Stimulated activated CD8-positive, alpha-beta memory T cell treated with anti-CD3 and anti-CD28 coated beads, Interleukin-2, amount 100 ng/mL, for 48 hours (primary cell): ENCODE measurements at places on chromosomes 7 and 10.

- no peak for DNase-seq
Measured at GRCh38 chr7:152660021-152660420, 15.9 kb downstream of the XRCC2 start.

- DNase-seq: no peak
Measured at GRCh38 chr10:50511492-50512213, 112.1 kb downstream of the SGMS1 start.

DNA sequence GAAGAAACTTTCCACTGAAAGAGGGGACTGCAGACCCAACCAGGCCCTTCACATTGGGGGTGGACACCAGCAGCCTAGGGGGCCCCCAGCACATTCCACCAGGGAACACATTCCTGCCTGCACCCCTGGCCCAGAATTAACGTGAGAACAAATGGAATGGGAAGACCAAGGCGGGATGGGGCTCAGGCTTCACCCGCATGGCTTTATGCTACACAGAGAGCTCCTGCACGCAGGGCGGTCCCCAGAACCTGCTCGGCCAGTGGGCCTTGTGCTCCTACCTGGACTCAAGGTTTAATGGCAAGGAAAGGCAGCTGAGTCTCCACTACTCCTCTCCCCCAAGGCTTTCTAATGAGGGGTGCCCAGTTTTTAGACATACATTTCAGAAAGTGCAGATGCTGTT lies 146.3 kb upstream of the GPR26 start:
- no peak for DNase-seq

DNA sequence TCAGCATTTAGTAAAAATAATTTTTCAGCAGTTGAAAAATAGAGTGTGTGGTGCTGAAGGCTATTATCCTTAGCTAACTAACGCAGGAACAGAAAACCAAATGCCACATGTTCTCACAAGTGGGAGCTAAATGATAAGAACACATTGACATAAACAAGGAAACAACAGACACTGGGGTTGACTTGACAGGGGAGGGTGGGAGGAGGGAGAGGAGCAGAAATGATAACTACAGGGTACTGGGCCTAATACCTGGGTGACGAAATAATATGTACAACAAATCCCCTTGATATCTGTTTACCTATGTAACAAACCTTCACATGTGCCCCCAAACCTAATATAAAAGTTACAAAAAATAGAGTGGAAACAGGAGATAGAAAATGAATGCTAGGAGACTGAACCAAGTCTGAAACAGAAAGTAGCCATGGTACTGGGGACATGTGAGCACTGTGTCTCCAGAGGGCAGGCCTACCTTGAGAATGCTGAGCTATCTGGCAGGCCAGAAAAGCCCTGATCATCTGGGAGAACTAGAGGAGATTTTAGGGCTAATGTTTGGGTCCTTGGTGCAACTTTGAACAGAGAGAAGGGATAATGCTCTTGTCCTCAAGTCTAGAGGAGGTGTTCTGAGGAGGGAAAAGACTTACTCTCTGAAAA lies 4.7 kb upstream of the EFCAB10 start:
- no peak for DNase-seq

GRCh38 chr7:144057954-144058353 lies 9.2 kb downstream of the OR2A5 start:
- DNase-seq: no peak

DNA sequence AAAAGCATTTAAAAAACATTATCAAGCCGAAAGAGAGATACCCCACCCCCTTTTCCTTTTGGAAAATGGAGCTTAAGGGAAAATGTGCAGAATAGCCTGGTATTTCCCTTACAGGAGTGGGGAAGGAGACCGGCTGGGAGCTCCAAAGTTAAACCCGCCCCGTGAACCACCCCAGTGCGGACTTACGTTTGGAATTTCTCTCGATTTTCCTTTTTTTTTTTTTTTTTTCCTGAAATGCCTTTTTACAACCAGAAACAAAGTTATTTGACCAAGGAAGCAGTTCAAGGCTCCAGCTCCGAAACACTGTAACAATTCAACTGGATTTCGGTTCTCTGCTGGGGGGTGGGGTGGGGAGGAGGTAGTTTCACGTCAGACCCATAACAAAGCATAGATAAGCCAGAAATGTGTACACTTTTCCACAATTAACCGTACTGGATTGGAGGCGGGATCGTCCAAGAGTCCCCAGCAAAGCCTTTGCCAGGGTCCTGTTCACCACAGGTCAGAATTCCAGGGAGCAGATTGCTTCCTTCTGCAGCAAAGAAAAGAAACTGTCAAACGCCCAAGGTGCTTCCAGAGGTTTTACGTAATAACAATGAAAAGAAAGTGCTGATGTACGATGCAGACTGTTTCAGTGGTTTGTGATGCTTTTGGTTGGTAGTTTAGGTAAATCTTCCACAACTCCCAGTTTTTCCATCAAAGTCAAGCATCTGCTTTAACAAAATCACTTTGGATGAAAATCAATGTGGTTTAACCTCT lies 6.7 kb downstream of the SKIDA1 start:
- DNase-seq: no peak

DNA sequence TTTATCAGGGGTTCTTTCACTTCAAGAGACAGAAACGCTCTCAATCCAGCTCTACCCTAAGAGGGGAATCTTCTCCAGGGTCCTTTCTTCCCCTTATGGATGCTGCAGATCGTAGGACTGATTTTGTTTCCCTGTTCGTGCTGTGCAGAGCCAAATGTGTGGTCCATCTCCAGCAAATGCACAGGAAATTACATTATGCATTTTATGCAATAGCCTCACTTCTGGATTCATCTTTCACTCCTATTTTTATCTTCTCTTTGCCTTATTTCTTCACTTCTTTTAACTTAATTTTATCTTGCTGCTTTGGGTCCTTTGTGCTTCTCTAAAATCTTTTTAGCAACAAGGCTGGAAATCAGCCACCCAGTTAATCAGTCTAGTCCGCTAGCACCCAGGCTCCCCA lies 184.5 kb upstream of the INHBA start:
- no peak for DNase-seq

- no peak for DNase-seq
Measured at GRCh38 chr7:92809397-92809759, 27.0 kb downstream of the CDK6 start.

- no peak for DNase-seq
Measured at GRCh38 chr10:69261184-69261583, 17.1 kb upstream of the HK1 start.

DNA sequence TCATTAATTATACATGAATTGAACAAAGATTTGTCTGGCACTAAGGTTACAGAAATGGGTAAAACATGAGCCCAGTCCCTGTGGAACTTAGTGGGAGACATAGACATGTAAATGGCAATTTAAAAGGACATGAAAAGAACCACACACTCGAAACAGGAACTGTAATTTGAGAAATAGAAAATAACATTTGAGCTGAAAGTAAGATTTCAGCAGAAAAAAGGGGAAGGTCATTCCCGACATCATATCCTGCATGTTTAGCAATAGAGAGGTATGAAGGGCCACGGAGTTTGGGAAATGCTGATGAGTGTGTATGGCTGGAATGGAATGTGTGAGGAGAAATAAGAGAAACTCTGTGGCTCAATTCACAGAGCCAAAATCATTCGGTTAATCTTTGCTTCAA lies 175.4 kb upstream of the AHR start:
- no peak for DNase-seq

GRCh38 chr10:127570036-127570435 lies 20.9 kb downstream of the NPS start:
- no peak for DNase-seq

GRCh38 chr7:107002529-107002998 lies 41.9 kb upstream of the PRKAR2B start:
- DNase-seq: no peak
